Muscle of leg (tissue), 16 donors: ENCODE measurements at places on chromosomes 5 and 9.

DNA sequence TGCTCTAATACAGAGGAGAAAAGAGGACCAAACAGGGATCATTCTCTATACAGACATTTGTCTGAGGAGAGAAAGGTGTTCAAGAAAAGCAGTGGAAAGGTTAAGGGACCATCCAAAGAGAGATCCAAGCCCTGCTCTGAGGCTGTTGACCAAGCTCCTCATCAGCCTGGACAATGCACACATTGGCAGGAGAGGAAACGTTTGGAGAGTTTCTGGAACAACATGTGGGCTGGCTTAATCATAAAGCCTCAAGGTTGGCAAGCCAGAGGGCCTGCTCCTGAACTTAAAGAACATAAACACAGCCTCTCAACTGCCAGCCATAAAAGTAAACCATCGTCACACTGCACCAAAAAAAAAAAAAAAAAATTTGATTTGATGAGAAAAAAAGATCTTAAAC is 184.4 kb upstream of the SLC12A2 start:
- DNase-seq = no peak

GRCh38 chr9:81874250-81874649 is 54.0 kb upstream of the SPATA31D4 start:
- no peak for DNase-seq

DNA sequence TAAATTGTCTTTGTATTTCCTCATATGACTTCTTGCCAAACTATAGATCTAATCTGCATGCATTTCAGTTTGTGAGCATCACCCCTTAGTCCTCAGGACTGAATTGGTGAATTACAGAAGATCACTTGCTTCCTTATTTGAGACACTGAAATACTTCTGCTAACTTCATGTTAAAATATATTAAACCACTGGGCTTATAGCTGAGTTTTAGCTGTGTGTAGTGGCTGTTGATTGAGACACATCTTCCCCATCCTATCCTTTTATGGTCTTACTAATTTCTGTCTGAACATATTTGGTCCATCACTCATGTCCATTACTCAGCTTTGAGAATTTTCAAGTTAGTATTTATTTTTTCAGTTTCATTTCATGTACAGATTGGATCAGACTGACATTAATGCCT is 295.9 kb downstream of the PSAT1 start:
- no peak for DNase-seq

- DNase-seq = peak; percentile 91
These were observed 158.7 kb downstream of the GNAQ start for GRCh38 chr9:77872863-77873262.

DNA sequence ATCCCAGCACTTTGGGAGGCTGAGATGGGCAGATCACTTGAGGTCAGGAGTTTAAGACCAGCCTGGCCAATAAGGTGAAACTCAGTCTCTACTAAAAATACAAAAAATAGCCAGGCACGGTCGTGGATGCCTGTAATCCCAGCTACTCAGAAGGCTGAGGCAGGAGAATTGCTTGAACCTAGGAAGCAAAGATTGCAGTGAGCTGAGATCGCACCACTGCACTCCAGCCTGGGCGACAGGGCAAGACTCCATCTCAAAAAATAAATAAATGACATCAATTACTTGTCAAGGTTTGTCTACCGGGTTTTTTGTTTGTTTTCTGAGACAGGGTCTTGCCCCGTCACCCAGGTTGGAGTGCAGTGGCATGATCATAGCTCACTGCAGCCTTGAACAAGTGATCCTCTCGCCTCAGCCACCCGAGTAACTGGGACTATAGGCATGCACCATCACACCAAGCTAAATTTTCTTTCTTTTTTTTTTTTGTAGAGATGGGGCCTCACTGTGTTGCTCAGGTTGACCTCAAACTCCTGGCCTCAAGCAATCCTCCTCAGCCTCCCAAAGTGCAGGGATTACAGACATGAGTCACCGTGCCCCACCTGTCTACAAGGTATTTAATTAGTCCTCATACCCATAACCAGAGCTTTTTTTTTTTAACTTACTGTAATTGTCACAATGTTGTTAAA is 64.9 kb downstream of the SUSD1 start:
- DNase-seq = no peak

DNA sequence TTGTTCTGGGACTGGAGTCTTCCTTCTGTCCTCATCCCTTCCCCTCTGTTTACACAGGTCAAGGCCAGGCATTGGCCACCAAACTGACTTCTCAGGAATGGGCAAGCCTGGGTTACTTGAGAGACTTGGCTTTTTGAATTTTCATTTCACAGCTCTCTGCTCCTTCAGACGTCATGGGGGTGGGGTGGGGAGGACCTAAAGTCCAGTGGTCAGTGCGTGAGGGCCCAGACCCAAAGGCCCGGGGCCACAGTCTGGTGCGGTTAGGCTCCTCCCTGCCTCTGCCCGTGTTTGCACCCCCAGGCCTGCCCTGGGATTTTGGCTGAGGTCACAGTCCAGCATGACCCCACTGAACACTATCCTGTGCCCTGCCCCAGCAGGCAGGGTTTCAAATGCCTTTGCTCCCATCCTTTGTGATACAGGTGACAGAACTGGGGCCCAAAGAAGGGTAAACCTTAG is 4.1 kb upstream of the CXXC5 start:
- no peak for DNase-seq

GRCh38 chr9:86649913-86650312 is 295.7 kb upstream of the TUT7 start:
- no peak for DNase-seq

GRCh38 chr5:115342590-115343377 is 46.3 kb upstream of the CCDC112 start:
- DNase-seq = peak; percentile 27

DNA sequence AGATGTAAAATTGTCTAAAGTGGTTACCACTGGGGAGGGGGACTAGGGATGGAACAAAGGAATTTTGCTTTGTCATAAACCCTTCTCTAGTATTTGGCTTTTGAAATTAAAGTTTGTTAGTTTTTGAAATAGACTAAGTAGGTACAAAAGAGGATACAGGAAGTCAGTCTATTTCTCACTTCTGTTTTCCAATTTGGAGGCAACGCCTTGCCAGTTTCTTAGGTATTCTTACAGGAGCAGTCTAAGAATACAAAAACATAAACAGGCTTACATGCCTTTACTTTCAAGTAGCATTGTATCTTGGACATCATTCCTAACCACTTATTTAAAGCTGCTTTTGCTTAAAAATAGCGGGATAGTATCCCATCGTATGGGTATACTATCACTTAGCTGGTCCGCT is 34.4 kb downstream of the ALG2 start:
- DNase-seq = no peak

DNA sequence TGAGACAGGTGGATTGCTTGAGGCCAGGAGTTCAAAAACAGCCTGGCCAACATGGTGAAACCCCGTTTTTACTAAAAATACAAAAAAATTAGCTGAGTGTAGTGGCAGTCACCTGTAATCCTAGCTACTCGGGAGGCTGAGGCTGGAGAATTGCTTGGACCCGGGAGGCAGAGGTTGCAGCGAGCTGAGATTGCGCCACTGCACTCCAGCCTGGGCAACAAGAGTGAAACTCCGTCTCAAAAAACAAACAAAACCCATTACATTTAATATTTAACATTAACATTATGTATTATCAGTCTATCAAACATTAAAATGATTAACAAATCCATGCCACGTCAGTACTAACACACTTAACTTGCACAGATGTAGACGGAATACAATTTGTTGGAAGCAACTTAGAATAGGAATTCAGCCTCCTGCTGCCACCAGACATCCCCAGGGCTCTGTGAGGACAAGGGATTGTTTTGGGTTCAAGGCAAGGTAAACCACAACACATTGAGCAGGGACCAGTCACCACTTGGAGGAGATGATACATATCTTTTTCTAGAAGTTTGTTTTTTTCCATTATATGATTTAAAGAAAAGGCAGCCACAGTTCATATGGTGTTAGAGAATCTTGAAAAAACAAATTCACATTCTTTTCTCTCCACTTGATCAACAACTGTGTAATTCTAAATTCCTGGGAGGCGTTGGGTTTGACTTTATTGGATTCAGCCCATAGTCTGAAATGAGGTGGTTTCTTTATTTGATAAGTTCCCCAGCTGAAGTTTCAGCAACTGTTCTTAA is 104.1 kb upstream of the BASP1 start:
- DNase-seq = peak; percentile 32

DNA sequence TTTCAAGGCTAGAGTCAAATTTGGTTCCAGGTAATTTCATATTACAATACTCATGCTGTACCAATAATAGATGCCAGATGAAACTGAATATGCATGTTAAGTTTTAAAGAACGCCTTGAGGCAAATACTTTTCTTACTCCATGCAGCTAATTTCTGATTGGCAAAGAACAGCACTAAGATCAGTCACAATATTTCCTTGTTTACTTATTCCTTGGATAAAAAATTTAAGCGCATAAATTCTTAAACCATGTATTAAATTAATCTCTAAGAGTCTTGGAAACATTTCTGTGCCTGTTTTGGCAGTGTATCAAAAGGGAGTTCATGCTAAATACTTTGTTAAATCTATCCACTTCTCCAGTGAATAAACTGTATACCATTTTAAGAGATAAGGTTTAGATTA is 173.5 kb downstream of the SLC12A2 start:
- DNase-seq = no peak

DNA sequence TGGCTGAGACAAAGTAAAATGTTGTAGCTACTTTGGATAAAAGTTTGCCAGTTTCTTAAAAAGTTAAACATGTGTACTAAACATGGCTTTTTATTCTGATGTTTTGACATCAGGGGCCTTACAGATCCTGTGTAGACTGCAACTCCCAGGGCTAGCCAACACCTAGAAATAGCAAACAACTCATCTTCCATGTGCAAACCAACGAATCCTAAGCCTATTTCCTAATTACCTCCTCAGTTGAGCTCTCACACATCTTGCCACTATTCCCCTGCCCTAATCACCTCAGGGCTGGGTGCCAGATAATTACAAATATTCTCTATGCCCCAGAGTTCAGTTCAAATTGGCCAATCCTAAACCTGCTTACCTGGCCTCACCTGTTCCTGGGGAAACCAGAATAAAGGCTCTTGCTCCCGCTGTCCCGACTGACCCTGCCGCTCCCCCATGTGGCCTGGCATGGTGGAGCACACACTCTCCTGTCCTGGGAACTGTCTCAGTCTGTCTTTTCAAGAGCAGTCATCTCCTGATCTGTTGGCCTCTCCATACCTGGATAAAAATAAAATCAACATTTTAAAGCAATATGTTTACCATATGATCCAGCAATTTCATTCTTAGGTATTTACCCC is 37.1 kb upstream of the FAM169A start:
- DNase-seq = no peak

DNA sequence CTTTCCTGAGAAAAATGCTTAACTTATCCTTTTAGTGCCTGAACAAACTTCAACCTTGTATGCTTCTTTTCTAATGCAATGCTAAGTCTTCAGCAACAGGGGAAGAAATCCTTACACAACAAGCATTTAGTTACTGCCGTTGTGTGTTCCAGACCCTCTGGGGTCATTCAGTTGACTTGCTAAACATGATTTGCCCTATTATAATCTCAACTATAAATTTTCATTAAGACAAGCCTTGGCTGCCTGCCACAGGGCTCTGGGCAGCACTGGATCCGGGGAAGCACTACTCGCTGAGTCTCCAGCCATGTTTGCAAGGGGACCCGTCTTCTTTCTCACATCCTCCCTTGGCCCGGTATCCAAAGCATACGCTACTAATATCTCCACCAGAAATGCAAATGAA is 58.1 kb downstream of the PTCH1 start:
- peak; percentile 19 for DNase-seq

DNA sequence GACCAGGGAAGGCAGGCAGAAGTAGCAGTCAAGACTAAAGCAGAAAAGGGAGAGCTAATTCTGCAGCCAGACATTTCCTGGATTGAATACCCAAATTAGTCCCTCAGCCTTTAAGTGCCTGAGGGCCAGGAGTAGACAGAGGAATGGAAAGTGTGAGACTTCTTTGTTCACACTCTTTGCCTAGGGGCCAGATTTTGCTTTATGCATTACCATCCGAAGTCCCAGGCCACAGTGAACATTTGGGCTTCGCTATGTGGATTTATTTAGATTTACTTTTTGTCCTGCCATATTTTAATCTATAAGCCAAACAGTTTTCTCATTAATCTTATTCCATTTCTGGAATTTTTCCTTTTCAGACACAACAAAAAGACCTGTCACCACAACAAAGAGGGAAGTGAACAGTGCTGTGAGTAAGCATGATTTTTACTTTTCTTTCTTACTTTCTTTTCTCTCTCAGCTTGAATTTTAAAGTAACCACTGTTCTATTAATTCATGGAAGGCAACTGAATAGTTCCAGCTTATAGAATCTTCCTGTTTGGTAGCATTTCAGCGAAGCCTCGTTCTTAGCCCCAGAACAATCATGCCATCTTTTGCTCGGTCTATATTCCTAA is 52.6 kb downstream of the PDCD1LG2 start:
- peak; percentile 68 for DNase-seq

GRCh38 chr5:154308443-154309370 is 118.2 kb downstream of the GALNT10 start:
- DNase-seq = no peak

GRCh38 chr9:71465392-71465791 is 302.9 kb downstream of the CEMIP2 start:
- no peak for DNase-seq

GRCh38 chr5:14261235-14261634 is 118.1 kb downstream of the TRIO start:
- no peak for DNase-seq

- peak; percentile 81 for DNase-seq
These were observed 96.3 kb downstream of the ZNF608 start for GRCh38 chr5:124650147-124650561.

DNA sequence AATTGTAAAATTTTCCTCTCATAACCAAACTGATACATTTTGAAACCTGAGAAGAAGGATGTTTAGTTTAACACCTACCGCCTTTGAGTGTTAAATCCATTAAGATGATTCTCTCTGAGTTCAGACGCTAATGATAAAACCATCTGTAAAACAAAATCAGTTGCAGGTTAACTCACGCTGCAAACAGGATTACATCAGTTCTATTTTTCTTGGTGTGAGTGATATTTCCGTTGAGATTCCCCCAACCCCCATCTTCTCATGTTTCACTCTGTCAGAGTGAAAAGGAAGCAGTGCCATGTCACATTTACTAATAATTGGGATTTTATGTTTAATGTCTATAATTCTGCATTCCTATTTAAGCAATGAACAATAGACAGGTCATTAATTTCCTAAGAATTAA is 146.5 kb downstream of the FANCC start:
- DNase-seq = peak; percentile 87

GRCh38 chr5:95283022-95283615 is 1.8 kb downstream of the MCTP1 start:
- DNase-seq = peak; percentile 25

DNA sequence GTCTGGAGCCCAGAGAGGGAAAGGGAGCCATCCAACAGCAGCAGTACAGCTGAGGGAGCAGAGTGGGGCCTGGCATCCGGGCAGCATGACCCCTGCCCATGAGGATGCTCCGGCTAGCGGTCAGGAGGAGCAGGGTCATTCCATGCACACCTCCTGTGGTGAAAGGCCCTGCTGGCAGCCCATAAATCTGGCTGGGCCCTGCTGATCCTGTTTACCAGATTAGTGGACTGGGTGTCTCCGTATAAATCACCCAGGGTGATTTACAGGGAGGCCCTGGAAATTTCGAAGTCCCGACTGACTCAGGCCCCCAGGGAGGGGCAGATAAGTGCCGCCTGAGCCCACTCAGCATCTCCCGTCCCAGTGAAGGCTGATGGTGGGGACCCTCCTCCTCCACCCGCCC is 117.6 kb upstream of the HAND1 start:
- no peak for DNase-seq
